ENCODE measurements at places on chromosomes 1 and 21.

DNA sequence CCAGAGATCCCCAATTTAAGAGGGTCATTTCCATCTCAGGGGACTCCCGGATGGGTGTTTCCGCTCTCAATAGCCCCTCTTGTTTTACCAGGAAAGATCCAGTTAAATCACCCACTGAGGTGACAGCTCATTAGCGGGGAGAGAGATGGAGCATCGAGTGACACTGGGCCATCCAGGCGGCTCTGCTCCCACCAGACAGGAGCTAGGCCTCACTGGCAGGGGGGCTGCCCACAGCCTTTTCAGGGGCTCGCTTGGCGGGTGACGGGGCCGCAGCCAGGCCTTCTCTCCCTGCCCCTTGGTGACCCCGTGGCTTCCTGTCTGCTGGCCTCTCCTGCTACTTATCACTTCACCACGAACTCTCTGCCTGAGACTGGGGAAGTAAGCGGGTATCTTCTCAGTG lies 26.7 kb upstream of the SPSB1 start:
- no peak for DNase-seq

- no peak for DNase-seq
Measured at GRCh38 chr1:63983391-63984256, 209.8 kb downstream of the ROR1 start.

- no peak for DNase-seq
Measured at GRCh38 chr1:164864161-164864560, 305.2 kb downstream of the PBX1 start.

GRCh38 chr1:1061682-1062345 lies 12.3 kb downstream of the RNF223 start:
- DNase-seq, result no peak

DNA sequence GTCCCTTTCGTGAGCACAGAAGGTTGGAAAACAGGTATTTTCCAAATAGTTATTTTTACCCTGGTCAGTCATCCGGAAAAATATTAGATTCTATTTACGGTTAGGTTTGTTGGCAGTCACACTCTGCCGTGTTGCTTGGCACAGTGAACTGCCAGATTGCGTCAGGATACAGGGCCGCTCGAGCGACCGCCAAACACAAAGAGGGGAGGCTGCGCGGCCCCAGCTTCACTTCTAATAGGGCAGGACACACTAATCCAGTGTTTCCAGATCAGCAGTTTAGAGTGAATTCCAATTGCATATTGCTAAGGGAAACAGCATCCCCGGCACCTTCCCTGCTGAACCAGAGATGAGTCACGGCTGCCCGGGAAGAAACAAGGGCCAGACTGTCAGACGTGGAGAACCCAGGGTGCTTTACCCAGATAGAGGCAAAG lies 22.9 kb downstream of the UMODL1 start:
- no peak for DNase-seq

DNA sequence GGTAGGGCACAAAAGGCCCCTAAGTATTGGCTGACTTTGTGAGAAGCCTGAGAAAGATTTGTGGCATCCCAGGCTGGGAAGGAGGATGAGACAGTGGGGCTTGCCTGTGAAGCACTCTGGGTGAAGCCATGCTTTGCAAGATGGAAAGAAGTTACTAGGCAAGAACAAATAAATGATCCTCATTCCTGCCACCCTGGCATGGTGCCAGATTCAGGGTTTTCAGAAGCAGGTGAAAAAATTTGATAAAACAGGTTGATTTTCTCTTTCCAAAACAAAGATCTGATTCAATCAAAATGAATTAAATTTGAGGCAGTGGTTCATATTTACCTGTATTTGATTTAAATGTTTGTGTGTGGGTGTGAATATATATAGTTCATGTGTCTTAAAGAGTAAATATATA lies 386.9 kb upstream of the PROX1 start:
- DNase-seq, result no peak

GRCh38 chr1:210446479-210446878 lies 117.8 kb downstream of the HHAT start:
- peak; percentile 91 for DNase-seq

- DNase-seq, result no peak
Measured at GRCh38 chr21:42272984-42273600, 42.1 kb downstream of the TFF3 start.

GRCh38 chr1:20684651-20685050 lies 23.5 kb upstream of the DDOST start:
- DNase-seq, result no peak
